ENCODE measurements at places on chromosomes 13 and 19.

DNA sequence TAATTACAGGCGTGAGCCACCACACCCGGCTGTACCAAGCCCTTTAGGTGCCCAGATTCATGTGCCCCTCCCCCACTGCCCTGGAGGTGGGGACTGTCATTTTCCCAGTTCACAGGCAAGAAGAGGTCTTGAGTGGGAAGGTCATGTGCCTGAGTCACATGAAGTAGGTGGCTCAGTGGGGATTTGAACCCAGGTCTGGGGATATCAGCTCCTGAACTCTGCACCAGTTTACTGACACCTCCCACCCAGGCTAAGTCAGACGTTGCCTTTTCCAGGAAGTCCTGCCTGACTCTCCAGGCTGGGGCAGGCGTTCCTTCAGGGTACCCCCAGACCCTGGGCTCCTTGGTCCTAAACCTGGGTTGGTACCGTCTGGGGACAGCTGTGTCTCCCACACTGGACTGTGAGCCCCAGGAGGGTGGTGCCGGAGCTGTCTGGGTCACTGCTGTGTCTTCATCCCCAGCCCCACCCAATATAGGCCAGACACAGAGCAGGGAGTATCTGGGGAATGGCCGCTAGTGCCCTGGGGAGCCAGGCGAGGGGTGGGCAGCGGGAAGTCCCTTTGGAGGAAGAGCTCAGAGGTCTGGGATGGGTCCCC lies 8.6 kb downstream of the VASP start:
- DNase-seq, result no peak

DNA sequence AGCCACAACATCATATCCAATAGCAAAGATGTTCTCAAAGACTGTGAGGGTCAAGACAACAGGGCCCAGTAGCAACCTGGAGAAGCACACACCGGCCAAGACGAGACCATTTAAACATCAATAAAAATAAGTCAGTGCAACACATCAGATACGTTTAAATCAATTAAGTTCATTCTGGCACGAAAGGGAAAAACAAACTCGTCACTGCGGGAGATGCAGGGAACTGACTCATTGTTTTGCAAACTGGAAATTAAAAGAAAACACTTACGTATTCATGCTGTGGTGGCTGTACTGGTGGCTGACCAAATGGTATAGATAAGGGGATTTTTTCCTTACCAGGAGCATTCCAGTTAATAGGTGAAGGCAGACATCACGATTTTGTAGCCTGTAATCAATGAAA lies 26.3 kb upstream of the SLC15A1 start:
- DNase-seq, result no peak

GRCh38 chr13:66974174-66974573 lies 256.0 kb downstream of the PCDH9 start:
- no peak for DNase-seq

GRCh38 chr19:369876-370275 lies 25.3 kb upstream of the MIER2 start:
- no peak for DNase-seq

DNA sequence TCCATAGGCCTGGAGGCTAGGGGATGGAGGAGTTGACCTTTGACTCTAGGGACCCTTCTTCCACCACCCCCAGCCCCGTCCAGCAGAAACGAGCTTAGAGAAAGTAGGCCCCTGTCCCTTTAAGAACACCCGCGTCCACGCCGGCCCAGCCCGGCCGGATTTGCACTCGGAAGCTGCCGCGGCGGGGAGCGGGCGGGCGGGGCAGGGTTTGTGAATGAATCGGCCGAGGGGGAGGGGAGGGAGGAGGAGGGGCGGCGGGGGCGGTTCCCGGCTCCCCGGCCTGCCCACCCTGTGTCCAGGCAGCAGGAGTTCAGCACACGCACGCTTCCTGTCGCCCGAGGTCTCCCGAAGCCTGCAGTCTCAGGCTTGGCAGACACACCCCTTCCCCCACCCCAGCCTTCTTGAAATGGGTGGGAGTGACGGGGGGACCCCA lies 1.5 kb downstream of the UNC13A start:
- no peak for DNase-seq

DNA sequence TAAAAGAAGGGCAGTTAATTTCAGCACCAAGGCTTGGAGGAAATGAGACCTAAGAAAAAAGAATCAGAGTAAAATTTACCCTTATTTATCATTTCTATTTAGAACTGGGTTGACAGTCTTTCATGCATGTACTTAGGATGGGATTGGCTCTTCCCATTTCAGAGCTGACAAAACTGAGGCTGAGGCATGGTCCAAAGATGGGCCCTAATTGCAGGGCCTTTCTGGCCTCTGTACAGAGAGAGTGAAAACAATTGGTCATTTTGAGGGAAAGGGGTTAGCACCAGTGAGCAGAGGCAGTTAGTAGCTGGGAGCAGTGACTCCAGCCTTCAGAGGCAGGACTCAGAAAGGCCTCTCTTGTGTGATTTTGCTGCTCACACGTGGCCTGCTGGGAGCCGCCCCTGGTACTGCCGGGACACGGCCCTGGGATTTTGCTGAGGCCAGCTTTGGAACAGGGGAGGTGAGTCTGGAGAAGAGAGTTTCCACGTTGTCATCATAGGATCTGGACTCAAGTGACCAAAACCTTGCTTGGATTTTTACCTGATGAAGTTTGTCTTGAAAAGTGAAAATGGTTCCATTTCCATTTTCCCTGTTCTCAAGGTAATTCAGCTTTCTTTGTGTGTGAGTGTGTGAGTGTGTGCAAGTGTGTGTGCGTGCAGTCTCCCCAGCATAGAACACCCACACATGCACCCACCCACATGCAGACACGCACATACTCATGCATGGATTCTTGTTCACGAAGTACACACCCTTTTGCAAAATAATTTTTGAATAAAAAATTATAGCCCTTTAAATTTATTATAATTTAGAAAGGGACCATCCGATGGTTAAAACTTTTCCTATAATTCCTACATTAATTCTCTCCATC lies at the start of gene ZNF536:
Gene ZNF536, plus strand, starts transcription at position 425 of the 865 bp plus-strand sequence. CDS start 71,179 bp downstream, outside the sequence.
- DNase-seq, result no peak

- peak; percentile 17 for DNase-seq
Measured at GRCh38 chr13:97125810-97126738, 96.1 kb upstream of the MBNL2 start.

DNA sequence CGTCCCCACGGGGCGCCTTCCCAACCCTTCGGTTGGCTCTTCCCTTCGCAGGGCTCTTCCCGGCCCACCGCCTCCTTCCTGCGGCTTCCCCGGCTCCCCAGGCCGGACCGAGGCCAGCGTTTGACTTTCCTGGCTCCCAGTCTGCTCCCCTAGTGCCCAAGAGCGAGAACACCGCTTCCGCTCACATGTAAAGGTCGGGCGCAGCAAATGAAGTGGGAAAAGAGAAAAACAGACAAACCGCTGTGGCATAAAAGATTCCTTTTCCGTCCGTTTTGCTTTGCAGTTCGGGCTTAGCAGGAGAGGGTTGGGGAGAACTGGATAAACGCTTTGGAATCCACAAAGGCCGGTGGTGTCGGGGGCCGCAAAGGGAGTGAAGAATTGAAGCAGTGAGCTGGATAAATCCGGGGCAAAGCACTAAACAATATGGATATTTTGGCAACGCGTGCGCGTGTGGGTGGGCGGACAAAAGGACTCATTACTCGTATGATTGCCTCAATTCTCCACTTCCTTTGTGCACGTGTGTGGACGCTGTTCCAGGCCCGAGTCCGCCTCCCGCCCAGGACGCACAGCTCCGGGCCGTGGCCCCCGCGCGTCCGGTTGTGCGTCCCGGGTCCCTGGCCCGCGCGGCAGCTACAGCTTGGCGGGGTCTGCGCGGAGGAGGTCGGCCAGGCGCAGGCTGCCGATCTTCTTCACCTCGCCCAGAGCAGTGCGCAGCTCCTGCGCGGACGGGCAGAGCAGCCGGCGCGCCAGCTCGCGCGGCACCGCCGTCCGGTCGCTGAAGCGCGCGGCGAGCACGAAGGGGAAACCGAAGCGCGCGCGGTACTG lies 8.6 kb upstream of the CDX2 start:
- DNase-seq, result no peak

DNA sequence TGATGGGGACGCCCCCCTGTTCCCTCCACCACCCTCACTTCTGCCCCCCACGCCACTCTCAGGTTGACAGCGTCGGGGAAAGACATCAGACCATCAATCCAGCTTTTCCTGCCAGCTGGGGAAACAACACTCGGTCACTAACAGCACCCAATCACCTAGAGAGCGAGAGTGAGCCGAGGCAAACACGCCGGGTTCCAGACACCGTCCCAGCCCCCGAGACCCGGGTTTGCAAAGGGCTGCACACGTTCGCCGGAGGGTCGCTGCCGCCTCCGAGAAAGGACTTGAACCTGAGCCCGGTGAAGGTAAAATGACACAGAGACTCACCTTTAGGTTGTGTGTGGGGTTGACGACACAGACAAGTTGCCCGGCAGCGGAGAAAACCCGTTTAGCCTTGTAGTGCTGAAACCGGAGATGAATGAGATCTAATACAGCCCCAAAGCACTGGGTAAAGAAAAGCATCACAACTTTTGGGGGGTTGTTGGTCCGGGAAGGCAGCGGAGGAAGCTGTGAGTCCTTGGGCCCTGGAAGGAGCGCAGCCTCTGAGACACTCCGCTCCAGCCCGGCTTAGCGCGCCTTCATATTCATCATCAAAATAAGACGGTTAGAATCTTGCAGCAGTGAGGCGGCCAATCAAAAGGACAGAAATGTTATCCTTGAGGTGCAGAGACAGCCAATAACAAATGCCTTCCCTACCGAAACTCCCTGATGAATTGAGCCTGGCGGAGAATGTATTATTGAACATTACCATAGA lies at the start of gene SIAH3:
Gene SIAH3, minus strand, starts transcription at position 583 of the 751 bp plus-strand sequence. Its CDS starts 124 bp downstream, at position 459.
- peak; percentile 12 for DNase-seq

- DNase-seq, result no peak
Measured at GRCh38 chr19:11138601-11139300, 16.8 kb downstream of the SPC24 start.

- DNase-seq, result no peak
Measured at GRCh38 chr13:110023729-110024644, 237.6 kb upstream of the IRS2 start.

- DNase-seq, result no peak
Measured at GRCh38 chr13:47111499-47111898, 214.6 kb upstream of the HTR2A start.

DNA sequence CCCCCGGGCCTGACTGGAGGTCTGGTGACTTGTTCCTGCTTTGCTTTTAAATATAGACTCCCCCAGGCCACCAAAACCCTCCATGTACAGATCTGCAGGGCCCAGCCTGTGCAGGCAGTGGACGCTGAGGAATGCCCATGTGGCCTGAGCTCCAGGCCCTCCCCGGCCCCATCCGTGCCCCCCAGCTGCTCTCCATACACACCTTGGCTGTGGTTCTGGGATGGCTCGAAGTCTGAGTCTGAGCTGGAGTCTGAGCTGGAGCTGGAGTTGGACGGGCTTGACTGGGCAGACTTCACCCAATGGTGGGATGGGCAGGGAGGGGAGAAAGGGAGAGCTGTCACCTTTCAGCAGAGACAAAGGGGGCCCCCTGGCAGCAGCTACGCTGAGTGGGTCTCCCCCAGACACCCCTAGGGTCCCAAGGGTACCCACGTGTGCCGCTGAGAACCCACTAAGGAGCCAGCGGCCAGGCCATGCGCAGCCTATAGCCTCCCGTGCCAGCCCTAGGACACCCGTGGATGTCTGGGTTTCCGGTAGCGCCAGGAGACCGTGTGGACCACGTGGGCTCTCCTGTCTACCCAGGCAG lies 61.9 kb downstream of the MLLT1 start:
- DNase-seq, result no peak

DNA sequence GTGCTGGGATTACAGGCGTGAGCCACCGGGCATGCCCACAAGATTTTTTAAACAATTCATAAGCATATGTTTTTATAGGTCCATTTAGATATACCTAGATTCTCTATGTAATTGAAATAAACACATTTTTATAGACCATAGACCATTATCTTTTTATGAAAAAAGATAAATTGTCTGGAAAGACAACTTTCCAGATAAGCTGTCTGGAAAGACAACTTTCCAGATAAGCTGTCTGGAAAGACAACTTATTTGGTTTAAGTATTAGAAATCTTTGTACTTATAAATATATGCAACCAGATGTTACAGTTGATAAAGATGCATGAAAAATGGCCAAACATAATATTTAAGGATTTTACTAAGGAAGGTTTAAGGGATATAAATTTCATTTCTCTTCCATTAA lies 538.5 kb downstream of the GPC6 start:
- DNase-seq, result no peak

GRCh38 chr13:110985541-110985940 lies 70.7 kb upstream of the ANKRD10 start:
- DNase-seq, result no peak

- DNase-seq, result no peak
Measured at GRCh38 chr13:44895264-44895952, 93.9 kb downstream of the NUFIP1 start.

GRCh38 chr13:95231393-95231792 lies 69.9 kb downstream of the ABCC4 start:
- no peak for DNase-seq

DNA sequence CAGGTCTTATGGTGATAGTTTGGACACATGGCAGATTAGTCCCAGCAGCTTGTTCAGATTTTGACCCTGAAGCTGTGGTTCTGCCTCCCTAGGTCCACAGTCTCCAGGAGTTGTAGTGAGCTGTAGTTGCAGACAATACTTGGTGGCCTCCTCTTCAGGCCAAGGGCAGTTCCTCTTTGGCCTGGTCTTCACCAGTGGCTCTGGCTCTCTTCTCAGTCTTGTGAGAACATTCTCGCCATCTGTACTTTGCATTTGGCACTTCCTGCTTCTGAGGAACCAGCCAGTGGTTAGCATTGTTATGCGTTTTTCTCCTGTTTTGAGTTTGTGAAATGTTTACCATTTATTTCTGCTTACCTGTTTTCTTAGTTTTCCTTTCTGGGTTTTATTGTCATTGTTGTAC lies 40.7 kb downstream of the PCCA start:
- no peak for DNase-seq

DNA sequence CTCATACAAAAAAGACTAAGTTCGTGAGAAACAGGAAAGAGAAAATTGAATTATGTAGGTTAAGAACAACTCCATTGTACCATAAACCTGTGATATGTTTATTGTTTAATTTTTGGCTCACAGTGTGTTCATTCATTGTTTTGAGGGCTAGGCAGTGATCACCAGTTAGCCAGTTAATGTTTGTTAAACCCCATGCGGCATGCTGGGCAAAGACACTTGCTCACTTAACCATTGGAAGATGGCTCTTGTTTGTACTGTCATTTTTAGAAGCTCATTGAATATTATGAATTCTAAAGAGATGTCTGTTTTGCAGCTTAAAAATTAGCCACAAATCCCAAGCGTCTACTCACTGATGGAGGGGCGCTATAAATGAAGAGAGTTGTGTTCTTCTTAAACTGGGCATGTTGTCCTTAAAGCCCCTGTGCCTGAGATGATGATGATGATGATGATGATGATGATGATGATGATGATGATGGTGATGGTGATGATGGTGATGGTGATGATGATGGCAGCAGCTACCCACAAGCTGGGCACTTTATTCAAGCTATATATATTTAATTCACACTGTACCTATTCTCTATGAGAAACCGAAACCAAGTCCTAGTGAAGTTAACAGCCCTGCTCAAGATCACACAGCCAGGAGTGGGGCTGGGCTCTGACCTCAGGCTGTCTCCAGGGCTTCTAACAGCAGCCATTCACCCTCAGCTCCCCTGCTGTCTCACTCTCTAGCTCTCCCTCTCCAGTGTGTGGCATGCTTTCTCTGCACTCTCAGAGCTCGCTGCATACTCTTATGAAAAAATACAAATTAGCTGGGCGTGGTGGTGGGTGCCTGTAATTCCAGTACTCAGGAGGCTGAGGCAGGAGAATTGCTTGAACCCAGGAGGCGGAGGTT lies 169.1 kb downstream of the SHISA2 start:
- DNase-seq, result no peak
